Brain pericyte (primary cell): ENCODE measurements at places on chromosomes 7 and 10.

- DNase-seq: no peak
Observed at GRCh38 chr10:97718178-97718577, 4.6 kb downstream of the MARVELD1 start.

- no peak for DNase-seq
Observed at GRCh38 chr7:140417456-140418155, 13.7 kb downstream of the RAB19 start.

GRCh38 chr7:155344270-155344617 is 46.6 kb downstream of the INSIG1 start:
- no peak for DNase-seq

DNA sequence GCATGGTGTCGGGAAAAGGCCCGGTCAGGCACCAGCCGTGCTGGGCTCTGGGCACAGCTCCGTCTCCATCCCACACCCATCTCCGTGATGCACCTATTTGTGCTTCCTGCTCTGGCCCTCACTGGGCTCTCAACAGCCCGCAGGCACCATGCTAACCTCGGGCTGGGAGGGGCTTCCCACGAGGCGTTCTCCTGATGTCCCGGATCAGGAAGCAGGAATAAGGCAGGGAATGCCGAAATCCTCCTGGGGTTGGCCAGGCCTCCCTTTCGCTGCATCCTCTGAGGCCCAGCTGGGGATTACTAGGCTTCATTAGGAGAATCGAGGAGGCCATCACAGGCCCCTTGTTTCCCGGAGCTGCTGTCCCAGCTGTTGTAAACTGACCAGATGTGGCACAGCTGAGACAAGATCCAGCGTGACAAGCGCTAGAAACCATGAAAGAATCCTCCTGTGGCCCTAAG is 72.0 kb downstream of the FAM53B start:
- DNase-seq: no peak

- DNase-seq: no peak
Observed at GRCh38 chr10:118668228-118668952, 72.9 kb upstream of the PRLHR start.

DNA sequence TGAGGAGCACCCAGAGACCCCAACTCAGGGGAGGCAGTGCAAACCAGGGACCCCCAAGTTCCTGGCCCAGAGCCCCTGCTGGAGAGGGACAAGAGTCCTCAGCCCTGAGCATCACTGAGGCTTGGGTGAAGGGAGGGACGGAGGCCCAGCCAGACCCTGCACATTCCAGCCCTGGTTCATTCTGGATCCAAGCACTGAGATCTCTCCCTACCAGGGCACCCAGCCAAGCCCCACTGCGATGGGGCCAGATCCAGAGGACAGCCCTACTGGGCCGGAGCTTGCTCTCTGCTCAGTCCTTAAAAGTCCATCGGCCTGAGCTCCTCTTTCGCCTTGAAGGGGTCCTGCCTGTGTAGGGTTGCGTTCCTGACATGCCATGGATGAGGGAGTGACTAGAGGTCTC is 40.5 kb upstream of the RABGEF1 start:
- no peak for DNase-seq

- no peak for DNase-seq
Observed at GRCh38 chr7:27684491-27684890, 21.8 kb upstream of the HIBADH start.

DNA sequence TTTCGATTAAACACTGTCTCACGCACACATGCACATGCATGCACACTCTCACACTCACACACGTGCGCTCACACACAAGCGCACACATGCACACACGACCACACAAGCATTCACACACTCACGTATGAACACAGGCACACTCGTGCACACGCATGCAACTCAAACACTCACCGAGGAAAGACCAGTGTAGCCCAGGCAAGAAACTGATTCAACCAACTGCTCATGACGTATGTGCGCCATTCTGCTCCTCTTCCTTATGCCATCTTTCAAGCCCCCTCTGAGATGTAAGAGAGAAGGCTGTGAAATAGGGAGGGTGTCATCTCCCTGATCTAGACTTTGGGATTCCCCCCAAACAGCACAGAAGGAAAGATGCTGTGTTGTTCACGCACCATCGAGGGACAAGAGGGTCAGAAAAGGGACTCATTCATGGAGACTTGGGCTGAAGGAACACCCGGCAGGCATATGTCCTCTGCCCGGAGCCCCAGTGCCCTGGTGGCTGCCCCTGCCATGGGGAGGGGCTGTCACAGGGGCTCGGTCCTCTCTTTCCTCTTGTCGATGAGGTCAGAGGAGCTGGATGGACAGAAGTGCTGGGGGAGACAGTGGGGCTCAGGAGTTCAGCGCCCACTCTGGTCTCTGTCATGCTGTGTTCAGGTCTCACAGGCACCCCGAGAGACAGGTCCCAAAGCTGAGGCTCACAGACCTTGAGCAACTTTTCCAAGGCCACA is 130.1 kb upstream of the SHH start:
- DNase-seq: no peak

GRCh38 chr7:70410134-70410750 is 721.7 kb upstream of the GALNT17 start:
- no peak for DNase-seq

DNA sequence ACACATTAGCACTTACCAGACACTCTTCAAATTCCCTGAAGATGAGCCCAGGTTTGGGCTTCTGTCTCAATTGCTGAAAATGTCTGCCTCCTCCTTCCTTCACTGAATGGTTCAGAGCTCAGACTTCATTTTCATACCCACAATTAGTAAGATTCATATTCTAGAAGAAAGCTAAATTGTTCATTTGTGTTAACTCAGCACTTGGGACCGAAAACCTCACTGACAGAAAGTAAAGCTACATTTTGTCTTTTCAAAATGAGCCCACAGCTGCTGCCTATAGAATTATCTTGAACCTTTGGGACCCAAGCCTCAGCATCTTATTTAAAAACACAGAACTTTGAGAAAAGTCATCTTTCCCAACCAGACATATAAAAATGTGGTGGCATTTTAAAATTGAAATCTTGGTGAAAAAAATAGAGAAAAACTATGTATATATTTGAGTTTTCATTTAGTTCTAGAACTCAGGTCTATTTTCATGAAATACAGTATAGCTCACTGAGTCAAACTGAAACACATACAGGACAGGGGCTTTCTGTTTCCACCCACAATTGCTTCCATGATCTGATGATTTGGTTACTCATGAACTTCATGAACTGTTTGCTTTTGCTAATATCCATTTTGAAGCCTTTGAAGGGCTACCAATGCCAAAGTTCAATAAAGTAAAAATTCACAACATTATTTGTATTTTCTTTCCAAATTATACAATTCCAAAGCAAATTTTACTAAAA is 119.1 kb upstream of the PFKP start:
- DNase-seq: no peak

GRCh38 chr10:77391605-77392235 is 245.9 kb downstream of the KCNMA1 start:
- DNase-seq: no peak

GRCh38 chr10:78182841-78183240 is 149.2 kb downstream of the RPS24 start:
- no peak for DNase-seq

- no peak for DNase-seq
Observed at GRCh38 chr7:91533996-91534395, 269.8 kb downstream of the FZD1 start.

GRCh38 chr7:18653381-18654155 is 158.0 kb downstream of the HDAC9 start:
- DNase-seq: no peak

DNA sequence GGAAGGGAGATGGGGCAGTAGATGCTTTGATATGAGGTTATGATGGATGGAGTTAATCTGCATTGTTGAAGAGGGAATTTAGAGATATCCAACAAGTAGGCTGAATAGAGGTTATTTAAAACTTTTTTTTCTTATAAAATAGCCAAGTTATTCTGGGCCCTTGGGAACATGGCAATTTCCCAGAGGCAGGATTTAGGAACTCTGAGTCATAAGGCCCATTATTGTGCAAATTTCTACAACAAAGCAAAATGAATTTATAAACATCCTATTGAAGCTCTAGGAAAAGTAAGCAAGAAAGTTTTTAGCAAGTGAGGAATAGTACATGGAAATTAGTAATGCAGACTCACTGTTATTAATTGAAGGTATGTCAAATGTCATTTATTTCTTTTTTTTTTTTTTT is 160.9 kb upstream of the NPY start:
- no peak for DNase-seq

DNA sequence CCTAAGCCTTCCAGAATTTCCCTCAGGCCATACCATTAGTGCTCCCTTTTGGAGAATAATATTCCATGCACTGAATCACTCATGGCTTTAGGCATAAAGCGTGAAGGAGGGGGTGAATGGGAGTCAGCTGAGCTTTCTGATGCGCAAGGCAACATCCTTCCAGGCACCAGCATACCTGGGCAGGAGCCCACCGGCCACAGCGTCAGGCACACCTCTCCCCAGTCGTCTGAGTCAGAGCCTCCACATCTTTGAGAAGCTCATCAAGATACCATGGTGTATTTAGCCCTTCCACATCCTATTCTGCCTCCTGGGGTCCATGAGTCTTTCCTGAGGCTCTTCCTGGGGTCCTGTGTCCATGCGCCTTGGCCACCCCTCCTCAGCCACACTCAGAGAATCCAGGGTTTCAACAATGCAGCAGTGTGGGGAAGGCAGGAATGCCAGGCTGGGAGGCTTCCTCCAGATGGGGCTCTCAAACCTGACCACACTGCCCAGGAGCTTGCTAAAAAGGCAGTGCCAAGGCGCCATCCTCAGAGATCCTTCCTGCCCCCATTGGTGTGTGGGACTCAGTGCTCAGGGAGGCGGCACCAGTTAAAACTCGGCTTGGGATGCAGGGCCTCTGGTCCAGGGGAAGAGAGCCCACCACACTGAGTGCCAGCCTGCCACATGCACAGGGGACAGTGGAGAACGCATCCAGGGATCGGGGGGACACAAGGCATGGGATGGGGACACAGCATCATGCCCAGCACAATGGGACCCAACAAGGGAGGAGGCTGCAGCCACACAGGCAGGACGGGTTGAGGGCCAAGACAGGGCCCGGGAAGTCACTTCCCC is 31.6 kb downstream of the RASGEF1A start:
- no peak for DNase-seq

DNA sequence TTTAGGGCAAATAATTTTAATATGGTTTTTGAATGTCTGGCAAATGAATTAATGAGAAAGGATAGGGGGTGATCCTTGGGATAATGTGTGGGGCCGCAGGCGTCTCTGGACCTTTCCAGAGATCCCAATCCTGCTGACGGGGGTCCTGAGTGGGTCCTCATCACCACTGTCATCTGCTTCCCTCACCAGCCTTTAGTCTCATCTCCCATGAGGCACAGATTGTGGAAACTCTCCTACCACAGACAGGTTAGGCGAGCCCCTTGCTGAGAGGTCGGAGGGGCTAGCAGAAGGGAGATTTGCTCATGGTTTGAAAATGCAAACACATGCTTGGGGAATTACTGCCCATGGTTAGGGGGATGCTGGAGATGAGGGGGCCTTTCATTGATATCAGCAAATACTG is 484.6 kb downstream of the RPS24 start:
- no peak for DNase-seq
